Activated CD4-positive, CD25-positive, alpha-beta regulatory T cell treated with anti-CD3 and anti-CD28 coated beads, Interleukin-2, amount 50 U/mL, for 24 hours (primary cell): ENCODE measurements at places on chromosomes 5 and 9.

GRCh38 chr9:134400283-134400682 is 74.0 kb downstream of the RXRA start:
- no peak for ATAC-seq

DNA sequence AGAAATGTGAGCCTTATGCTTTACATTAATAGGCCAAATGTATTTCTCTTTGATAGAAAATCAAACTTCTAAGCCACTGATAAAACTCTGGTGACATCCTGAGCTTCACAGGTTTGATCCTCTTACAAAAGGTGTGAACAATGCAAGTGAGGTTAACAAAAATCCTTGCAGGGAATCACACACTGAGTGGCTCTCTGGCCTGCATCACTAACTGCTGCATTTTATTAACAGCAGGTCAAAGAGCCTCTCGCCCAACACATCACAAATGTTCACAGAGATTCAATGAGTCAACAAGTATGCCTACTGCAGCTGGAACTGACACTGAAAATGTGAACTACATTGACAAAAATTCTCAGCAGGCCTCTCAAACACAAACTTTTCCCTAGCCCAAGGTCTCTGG is 122.3 kb downstream of the SEMA5A start:
- no peak for ATAC-seq

DNA sequence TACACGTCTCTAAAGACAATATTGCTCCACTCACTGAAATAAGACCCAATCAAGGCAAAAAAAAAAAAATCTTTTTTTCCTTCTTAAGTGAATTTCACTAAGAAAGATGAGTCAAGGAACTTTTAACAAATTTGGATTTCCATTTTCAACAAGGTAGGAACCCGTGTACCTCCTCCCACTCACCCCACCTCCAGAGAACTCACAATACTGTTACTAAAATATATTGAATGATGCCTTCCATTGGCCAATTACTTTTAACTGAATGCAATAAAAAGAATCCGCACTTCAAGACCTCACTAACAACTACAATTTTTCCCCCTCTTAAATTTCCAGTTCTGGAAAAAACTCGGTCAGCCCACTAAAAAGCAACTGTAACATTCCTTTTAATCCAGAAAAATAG is 50.7 kb downstream of the FBXW11 start:
- no peak for ATAC-seq

GRCh38 chr5:39660020-39660419 is 235.2 kb upstream of the DAB2 start:
- ATAC-seq, result no peak

GRCh38 chr5:103829585-103829984 is 267.0 kb upstream of the NUDT12 start:
- no peak for ATAC-seq

DNA sequence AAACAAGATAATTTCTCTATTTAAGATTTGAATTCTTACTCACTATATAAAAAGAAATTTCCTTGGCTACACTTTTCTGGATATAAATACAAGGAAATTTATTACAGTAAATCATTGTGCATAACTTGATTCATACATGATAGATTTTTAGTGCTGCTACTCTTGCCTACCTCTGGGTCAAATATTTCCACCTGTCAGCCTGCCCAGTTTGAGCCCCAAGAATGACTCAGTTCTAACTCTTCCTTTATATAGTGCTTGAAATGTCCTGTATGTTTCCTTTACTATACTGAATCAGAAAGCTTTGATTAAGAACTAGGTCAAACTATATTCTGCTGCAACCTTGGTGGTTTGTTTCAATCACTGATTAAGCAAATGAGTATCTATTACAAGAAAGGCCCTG is 147.4 kb upstream of the FTMT start:
- ATAC-seq, result no peak

GRCh38 chr5:150438873-150439546 is 10.5 kb downstream of the RPS14 start:
- no peak for ATAC-seq

DNA sequence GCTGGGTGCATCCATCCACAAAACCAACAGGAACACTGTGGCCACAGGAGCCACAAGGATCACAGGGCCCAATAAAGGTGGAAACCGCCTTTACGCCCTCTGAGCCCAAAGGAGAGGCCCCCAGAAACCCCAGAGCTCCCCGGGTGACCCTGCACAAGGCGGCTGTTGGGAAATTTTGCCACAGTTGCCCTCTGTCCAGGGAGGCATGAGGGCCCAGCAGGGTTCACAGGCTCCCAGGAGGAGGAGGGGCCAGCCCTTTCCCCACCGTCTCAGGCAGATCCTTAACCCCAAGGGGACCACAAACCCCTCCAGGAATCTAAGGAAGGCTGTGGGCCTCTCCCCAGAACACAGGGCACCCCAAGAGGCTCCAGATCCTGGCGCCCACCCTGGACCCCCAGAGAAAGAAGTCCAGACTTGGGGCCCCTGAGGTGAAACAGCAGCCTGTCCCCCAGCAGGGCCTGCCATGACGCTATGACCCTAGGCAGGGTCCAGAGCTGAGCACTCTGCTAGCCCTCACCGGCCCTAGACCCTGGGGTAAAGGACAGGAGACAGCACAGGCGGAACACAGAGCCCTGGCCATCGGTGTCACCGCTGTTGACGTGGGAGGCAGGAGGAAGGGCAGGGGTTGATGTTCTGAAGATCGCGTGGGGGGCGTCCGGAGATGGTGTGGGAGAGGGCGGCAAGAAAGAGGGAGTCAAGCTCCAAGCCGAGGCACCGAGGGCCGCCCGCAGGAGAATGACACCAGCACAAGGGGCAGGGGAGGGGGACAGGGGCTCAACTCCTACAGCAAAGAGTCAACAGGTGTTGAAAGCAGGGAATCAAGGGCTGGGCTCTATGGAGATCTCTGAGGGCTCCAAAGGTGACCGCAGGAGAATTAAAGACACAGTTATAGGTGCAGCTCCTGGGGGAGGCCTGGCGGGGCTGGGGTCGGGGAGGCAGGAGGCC is 97.5 kb downstream of the VAV2 start:
- no peak for ATAC-seq

GRCh38 chr5:93636837-93637236 is 53.8 kb downstream of the NR2F1 start:
- no peak for ATAC-seq

DNA sequence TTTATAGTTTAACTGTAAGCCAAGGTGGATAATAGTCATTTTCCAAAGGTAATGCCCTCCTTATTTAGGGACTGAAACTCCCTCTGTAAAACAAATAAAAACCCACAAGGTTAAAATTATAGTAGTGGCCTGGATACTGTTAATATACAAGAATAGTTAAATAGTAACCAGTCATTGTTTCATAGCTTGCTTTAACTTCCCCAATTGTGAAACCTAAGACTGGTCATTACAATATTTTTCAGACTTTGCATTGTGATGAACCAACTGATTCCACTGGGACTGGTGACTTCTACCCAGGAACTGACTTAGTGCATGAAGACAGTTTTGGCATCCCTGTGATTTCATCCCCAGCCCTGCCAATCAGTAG is 162.6 kb downstream of the SMC2 start:
- ATAC-seq, result no peak
